DMS79 (cell line): ENCODE measurements at places on chromosomes 12 and 14.
A peak's percentile ranks its signal among the peaks of the same experiment; 100 is the strongest.

- DNase-seq, result no peak
Measured at GRCh38 chr14:74684434-74684833, 28.4 kb downstream of the AREL1 start.

- peak; percentile 9 for DNase-seq
Measured at GRCh38 chr14:49497725-49498348, 88.3 kb downstream of the RPS29 start.

DNA sequence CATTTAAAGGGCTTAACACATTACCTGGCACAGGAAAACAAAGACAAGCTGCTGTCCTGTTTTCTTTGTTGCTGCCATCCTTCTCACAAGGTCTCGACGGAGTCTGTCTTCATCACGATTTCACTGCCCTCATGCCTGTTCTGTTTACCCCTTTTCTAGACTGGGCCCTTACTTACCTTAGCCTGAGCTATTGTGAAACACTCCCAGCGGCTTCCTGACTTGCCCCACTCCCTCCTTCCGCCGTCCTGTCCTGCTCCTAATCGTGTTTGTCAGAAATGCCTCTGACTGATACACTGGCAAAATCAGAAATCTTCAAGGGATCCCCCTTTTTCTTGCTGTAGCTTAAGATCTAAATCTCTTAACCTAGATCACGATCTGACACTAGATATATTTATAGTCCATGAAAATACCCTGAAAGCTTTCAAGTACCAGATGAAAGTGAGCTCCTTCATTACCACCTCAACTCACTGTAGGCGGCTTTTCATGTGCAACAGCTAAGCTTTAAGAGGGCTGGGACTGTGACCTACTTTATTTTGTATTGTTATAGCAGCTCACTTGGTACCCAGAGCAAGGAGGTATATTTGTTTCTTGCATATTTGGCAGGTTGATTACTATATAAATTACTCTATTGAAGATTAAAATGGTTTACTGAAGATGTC is 32.1 kb downstream of the TECPR2 start:
- DNase-seq, result no peak

- peak; percentile 19 for DNase-seq
Measured at GRCh38 chr14:93183596-93184317, 940 bp downstream of the MOAP1 start.

DNA sequence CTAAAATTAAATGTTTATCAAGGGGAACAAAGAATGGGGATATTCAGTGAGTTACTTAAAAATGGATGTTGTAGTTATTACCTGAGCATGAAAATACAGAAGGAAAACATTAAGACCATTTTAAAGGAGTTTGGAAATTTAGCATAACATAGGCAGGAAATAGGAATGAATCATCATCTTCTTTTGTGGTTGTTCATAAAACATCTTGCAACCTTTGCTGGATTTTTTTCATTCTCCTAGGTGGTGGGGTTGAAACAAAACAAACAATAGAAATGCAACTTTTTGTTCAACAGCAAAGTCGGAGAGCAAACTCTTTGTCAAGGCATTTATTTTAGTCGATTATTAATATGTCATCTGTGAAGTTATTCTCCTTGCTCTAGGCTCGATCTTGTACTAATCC is 275.1 kb downstream of the IPO8 start:
- no peak for DNase-seq

DNA sequence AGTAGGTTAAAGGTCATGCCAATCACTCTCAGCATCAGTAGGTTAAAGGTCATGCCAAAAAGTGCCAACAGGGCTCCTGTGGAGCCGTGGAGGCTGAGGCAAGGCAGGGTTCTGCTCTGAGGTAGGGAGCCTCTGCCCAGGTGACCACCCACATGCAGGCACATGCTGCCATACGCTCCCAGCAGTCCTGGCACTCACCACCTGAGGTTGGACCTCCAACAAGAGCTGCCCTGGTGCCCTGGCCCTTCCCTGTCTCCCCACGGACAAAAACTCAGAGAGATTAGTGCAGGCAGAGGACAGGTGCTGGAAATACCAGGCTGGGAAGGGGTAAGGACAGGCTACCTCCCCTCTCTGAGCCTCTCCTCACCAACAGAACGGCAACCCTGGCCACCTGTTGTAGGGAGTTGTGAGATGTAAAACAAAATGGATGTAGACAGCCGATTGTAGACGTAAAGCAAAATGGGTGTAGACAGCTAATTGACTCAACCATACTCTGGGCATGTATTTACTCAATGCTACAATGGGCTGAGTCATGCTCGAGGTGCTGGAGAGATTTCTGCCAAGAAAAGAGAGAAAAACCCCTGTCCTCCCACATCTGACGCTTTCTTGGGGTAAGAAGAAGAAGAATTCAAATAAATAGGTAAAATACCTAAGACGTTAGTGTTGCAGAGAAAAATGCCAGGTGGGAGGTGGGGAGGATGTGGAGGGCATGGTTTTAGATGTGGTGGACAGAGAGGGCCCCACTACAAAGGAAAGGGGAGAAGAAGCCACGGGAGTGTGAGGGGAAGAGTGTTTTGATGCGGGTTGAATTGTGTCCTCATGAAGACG is 32.4 kb downstream of the LTBP2 start:
- DNase-seq, result no peak

- no peak for DNase-seq
Measured at GRCh38 chr12:81255947-81256346, 178.1 kb downstream of the ACSS3 start.

DNA sequence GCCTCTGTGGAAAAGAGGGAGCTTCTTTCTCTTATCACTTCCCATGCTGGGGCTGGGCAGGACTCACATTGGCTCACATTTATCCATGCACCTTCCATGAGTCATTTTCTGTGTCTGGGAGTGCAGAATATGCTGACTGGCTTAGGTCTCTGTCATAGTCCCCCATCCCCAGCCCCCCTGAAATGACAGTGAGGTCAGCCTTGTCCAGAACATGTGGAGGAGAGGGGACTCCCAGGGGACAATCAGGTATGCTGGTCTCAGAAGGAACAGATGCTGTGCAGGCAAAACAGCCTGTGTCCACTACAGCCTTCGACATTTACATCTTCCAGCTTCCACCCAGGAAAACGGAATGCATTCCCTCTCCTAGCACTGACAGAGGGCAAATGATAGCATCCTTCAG is 35.0 kb downstream of the ADGRD1 start:
- no peak for DNase-seq

- DNase-seq, result no peak
Measured at GRCh38 chr14:104925855-104926609, 1.4 kb downstream of the PLD4 start.

- no peak for DNase-seq
Measured at GRCh38 chr12:88471331-88472045, 108.8 kb downstream of the KITLG start.

GRCh38 chr12:96425951-96426350 is 25.7 kb upstream of the CDK17 start:
- no peak for DNase-seq

GRCh38 chr14:80425686-80426085 is 214.4 kb upstream of the DIO2 start:
- no peak for DNase-seq

- no peak for DNase-seq
Measured at GRCh38 chr12:94099632-94100031, 48.7 kb upstream of the PLXNC1 start.

GRCh38 chr12:55666508-55666907 is 29.8 kb downstream of the OR10P1 start:
- no peak for DNase-seq

- DNase-seq, result no peak
Measured at GRCh38 chr14:63487724-63488123, 55.5 kb downstream of the PPP2R5E start.
